Mesothelial cell of epicardium (in vitro differentiated cells): ENCODE measurements at places on chromosomes 5 and 9. TPM values are rescaled to one million over a fixed set of nuclear protein-coding genes. Genes with fewer than 3 reads are reported as not detected.

DNA sequence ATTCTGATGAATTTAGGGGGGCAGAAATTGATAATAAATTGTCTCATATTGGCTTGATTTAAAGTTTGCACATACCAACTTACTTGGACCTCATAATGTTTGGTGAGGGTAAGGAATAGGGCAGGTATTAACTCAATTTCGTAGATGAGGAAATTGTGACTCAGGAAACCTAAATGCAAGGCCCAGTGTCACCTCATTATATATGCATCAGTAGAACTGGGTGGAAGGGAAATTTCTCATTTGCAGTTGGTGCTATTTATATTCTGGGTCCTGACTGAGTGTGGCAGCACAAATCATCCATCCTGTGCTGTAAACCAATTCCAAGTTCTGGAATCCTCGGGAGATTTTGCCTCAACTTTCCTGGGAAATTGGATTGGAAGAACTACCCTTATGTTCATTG is 103.0 kb downstream of the SPATA31D1 start:
- no peak for DNase-seq

- DNase-seq, result no peak
Observed at GRCh38 chr9:107389617-107390071, 99.9 kb downstream of the KLF4 start.

GRCh38 chr9:114203410-114204140 is 48.2 kb downstream of the COL27A1 start:
- no peak for DNase-seq

GRCh38 chr5:158525663-158526062 is 574.1 kb downstream of the EBF1 start:
- DNase-seq, result no peak

DNA sequence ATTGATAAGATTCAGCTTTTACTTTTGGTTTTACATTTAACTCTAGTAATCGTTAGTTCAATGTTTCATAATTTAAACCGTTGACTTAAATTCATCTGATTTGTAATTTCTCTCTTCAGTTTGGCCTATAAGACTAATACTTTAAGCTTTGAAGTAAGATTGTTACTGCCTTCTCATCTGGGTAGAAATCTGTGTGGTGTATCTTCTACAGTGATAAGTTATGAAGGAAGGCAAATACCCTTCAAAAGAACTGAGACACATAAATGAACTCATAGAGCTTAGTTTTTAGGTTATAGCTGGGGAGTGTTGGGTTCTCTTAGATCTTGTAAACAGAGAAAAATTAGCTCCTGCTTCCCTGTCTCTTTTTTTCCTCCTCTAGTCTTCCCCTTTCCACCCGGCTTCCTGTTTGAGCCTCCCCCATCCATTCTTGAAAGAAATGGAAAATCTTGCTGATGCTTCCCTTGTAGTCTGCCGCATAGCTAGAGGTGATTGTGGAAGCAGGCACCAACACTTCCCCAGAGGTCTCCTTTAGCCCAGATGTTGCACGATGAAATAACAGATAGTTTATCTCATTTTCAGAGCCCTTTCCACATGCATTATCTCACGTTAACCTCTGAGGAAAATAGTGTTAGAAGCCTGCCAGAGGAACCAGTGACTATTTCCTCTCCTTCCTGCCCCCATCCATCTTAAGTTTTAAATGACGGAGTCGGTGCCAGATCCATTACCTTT is 2.0 kb upstream of the F2RL2 start:
- DNase-seq, result no peak

GRCh38 chr5:123450640-123451039 is 27.4 kb upstream of the CEP120 start:
- no peak for DNase-seq

GRCh38 chr5:108878756-108879155 is 131.1 kb downstream of the FER start:
- no peak for DNase-seq

Gene CDC20B
- 0.09 to 0.16 TPM in 2 of 3 replicates, not detected in the other for total RNA-seq

- no peak for DNase-seq
Observed at GRCh38 chr9:36817160-36817834, 216.8 kb downstream of the PAX5 start.

Gene BHMT2
- total RNA-seq, result not detected in 3 replicates

- DNase-seq, result no peak
Observed at GRCh38 chr9:30584559-30584958, 1799.9 kb upstream of the ACO1 start.

DNA sequence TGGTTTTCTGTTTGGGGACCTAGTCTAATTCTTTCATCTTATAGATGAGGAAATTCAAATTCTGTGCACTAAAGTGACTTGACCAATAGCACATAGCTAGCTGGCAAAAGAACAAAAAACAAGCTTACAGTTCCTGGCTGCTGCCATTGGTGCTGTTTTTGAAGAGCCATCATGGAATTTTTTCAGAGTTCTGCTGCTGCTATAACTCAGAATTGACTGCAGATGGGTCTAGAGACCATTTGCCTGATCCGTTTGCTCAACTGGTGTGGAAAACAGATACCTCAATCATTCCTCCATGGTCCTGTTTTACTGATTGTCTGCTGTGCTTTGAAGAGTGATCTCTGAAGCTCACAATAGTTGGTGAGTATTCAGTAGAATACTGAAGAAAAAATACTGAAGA is 15.2 kb downstream of the FBXL7 start:
- DNase-seq, result no peak

Gene TSLP
- total RNA-seq, result 0.32 to 0.47 TPM (median 0.42 TPM) in 3 replicates

GRCh38 chr9:93585695-93586094 is 9.3 kb downstream of the PHF2 start:
- DNase-seq, result no peak

Gene C9orf50
- 0.23 to 0.87 TPM (median 0.69 TPM) in 3 replicates for total RNA-seq

DNA sequence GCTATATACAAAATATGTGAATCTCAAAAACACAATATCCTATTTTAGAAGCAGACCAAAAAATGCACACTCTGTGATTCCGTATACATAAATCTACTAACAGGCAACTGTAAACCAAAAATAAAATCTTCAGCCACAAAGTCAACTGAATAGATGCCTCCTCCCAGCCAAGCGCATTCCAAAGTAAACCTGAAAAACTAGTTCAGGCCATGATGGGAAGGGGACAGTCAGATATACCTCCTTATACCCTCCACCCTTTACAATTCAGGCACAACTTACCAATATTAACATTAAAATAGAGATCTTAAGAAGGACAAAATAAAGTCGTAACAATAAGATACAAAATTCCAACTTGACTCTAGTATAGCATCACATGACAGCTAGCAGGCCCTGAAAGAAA is 1604.5 kb upstream of the NUDT12 start:
- DNase-seq, result no peak

GRCh38 chr9:91445135-91445534 is 21.5 kb upstream of the NFIL3 start:
- DNase-seq, result no peak

- no peak for DNase-seq
Observed at GRCh38 chr5:26205121-26205520, 833.3 kb downstream of the CDH9 start.

Gene HTR1A
- 0.13 TPM in 1 of 3 replicates, not detected in the others for total RNA-seq

DNA sequence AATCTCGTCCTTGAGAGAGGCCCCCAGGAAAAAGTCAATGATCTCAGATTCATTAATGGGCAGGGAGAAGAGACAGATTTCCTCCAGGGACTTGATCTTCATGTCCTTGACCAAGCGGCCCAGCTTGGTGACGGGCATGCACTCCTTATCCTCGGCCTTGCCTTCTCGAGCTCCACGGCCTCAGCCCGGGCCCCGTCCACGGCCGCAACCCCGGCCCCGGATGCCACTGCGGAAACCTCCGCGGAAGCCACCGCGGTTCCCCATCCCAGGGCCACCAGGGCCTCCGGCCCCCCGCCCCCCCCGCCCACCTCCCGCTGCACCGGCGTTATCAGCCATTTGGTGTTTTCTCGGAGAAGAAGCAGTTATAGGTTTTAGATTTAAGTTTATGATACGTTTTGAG is 18.3 kb downstream of the INVS start:
- no peak for DNase-seq

- DNase-seq, result no peak
Observed at GRCh38 chr5:124176692-124177091, 569.7 kb downstream of the ZNF608 start.

Gene PCDHGB3
- 0.59 to 0.74 TPM (median 0.64 TPM) in 3 replicates for total RNA-seq

- DNase-seq, result no peak
Observed at GRCh38 chr5:36422952-36423351, 121.2 kb upstream of the RANBP3L start.

Gene BARX1
- 0.16 TPM in 1 of 3 replicates, not detected in the others for total RNA-seq
